ENCODE measurements at places on chromosomes 7 and 10.

DNA sequence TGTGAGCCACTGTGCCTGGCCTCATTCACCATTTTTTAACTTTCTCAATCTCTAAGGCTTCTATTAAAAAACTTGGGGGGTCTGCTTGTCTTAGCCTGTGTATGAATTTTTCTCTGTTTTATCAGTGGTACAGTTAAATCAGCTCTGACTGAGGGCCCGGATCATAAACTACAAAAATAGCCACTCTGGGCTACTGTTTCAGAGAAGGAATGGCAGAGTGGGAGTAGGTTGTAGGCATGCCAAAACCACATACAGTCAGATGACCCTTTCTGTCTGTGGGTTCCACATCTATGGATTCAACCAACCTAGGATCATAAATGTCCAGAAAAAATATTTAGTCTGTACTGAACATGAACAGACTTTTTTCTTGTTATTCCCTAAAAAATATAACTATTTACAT lies 21.3 kb downstream of the TBC1D12 start:
- no peak for DNase-seq

- DNase-seq, result peak; percentile 82
Observed at GRCh38 chr7:20786779-20787659, at the start of gene SP8. Gene SP8 (minus strand): TSS chr7:20786886. CDS start chr7:20786798, 88 bp downstream.

DNA sequence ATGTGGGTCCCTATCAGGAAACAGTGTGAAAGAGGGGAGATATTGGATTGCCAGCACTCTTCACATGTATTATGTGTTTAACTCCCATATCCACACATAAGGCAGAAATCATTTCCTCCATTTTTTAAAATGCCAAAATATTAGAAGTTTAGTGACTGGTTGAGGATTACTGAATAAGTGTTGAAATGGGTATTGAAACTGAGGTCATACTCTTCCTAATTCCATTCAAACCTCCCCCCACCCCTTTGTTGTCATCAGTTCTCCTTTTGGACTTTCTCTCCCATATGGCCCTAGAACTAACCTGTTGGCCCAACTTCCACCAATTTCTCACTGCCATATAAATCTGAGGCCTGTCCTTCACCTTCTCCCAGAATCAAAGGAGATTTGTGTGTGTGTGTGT lies 81.6 kb downstream of the EVX1 start:
- no peak for DNase-seq

GRCh38 chr10:77430530-77430929 lies 207.1 kb downstream of the KCNMA1 start:
- no peak for DNase-seq

- DNase-seq, result no peak
Observed at GRCh38 chr10:1354809-1355710, 298.9 kb downstream of the WDR37 start.

DNA sequence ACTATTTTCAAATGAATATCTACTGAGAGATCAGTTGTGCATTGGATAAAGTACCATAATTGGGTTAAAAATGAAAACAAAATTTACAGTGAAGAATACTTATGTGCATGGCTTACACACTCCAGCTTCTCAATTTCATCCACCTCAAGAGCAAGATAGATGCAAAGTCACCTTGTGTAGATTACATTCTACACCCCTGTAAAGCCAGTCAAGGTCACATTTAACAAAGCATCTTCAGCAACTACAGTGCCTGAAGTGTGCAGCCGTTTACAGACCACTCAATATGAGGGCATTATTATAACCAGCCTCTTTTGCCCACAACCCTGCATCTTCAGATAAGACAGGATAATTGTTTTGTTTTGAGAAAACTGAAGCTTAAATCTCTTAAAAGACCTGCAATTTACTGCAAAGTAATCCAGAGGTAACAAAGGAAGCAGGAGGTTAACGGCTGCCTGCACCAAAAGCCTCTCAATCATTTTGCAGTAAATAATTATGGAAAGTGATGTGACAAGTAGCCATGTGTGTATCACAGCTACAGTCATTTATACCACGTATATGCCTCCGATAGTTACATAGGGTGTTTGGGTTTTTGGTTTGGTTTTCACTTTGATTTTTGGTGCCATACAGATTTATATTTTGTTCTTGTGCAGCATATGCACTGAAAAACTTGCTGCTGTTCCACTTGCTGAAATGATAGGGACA lies 4.9 kb downstream of the PURB start:
- peak; percentile 12 for DNase-seq

GRCh38 chr7:151551820-151552219 lies 32.1 kb upstream of the RHEB start:
- no peak for DNase-seq

DNA sequence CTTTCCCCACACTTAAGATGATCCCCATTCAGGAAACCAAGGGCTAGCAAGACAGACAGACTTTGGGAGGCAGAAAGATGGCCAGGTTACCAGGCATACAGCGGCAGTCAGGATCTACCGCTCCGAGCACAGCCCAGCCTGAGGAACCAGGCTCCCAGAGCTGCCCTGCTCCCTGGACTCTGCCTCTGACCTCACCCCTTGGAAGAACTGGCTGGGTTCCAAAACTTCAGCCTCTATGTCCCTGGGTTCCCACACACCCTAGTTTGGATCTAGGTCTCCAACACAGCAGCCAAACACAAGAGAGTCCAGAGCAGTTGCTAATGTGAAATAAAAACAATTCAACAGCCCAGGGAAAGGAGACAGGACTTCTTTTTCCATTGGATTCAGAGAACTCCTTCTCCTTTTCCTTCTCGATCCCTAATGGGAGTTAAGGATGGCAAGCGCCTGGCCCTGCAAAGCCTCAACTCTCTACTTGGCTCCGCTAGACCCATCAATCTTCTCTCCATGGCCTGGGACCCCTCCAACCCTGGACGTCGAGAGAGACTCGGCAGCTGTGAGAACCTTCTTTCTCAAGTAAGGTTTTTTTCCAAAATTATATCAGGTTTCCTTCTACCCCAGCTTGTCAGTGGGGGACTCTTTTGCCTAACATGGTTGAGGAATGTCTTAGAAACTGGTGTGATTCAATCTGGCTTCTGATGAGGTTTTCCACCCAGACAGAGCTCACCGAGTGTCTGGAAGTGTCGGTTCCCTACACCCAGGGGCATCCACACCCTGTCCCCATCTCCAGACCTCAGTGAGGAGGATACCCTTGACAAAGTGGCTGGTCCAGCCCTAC lies 219.6 kb downstream of the KCNMA1 start:
- DNase-seq, result no peak

DNA sequence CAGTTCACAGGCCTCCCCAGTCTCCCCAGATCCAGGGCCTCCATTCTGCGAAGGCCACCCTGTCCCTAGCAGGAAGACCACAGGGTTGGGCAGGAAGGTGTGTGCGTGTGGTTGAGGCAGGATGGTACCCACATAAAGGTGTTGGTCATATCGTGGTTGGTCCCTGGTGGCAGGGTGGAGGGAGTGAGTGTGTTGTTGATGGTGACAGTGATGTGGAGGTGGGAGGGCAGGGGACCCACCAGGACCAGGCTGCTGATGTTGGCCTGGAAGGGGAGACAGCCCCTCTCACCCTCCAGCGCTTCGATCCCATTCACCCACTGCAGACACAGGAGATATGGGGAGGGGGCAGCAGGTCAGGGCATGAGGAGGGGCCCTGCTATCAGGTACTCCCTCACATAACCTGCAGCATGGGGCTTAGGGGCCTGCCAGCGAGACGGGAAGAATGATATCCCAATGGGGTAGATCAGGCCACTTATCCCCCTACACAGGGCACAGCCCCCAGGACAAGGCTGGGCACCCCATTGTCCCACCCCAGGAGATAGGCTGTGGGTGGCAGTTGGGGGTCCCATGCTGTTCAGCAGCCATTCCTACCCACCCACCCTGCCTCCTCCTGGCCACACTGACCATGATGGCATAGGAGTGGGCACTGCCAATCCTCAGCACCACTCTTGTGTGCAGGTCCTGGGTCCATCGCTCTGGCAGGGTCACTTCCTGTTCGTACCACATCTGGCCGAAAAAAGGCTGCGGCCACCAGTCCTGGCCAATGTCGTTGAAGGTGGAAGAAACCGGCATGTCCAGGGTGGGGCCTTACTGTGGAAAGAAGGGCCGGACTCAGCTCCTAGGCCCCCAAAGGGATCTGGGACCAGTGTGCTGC lies 69.0 kb upstream of the ZNF479 start:
- no peak for DNase-seq

DNA sequence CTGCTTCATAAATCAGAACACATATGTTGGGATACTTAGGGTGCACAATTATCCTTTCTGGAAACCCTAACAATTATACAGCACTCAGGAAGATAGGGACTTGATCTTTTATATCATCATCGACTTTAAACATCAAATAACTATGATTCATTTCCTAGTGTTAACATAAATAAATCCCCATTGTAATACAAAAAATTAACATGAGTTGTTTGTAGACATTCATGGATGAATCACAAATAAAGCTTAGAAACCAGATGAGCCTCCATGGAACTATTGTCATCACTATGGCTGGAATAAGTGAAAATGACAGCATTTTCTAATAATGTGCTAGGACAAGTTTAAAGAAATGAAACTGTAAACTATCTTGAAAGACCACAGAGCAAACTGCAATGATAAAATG lies 821.7 kb downstream of the GATA3 start:
- no peak for DNase-seq

DNA sequence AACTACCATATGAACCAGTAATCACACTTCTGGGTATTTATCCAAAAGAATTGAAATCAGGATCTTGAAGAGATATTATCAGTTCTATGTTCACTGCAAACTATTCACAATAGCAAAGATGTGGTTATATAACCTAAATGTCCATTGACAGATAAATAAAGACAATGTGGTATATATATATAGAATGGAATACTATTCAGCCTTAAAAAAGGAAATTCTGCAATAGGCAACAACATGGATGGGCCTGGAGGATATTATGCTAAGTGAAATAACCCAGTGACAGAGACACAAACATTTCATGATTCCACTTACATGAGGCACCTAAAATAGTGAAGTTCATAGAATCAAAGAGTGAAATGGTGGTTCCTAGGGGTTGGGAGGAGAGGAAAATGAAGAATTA lies 90.6 kb upstream of the CDK1 start:
- no peak for DNase-seq

DNA sequence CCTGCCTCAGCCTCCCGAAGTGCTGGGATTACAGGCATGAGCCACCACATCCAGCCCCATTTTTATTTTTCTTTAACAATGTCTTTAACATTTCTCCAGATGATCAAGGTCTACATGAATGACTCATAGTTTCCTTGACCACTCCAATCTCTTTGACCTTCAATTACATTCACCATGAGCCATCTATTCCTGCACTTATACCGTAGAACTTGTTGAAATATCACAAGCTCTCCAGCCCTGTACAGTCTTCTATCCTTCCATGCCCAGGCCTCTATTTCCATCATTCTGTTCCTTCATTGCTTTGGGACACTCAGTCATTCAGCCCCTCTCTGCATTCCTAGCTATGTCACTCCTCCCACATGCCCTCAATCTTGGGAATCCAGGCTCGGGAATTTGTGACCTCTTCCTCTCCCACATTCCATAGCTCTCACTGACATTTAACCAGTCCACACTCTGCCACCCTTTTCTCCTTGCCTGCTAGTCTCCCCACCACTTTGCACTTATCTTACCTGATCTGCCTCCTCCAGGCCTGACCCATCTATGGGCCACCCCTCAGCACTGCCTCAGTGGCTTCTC lies 151.8 kb upstream of the STK17A start:
- DNase-seq, result no peak

- no peak for DNase-seq
Observed at GRCh38 chr10:64209561-64209960, 688.4 kb downstream of the REEP3 start.

GRCh38 chr7:101859411-101860106 lies 42.1 kb downstream of the CUX1 start:
- no peak for DNase-seq

DNA sequence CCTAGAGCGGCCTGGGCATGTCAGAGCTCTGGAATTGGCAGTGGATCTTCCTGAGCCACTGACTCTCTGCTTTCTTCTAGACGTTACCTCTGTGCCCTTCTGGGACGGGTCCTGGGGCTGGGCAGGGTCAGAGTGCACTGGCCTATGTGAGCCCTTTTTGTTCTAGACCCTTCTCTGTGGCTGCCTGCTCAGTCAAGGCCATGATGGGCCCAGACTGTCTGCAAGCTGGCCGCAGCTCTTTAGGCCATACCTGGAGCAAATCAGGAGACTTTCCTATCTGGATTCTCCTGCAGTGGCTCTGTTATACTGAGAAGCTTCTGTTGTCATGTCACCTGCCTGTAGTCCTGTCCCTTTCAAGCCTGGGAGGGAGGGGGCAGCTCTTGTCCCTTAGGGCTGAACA lies 70.1 kb downstream of the ADCY1 start:
- DNase-seq, result no peak

- DNase-seq, result no peak
Observed at GRCh38 chr7:77386165-77386822, 29.9 kb downstream of the GSAP start.

- DNase-seq, result no peak
Observed at GRCh38 chr7:114789871-114790311, 132.0 kb upstream of the MDFIC start.

GRCh38 chr10:126518218-126519080 lies 130.2 kb upstream of the ADAM12 start:
- no peak for DNase-seq

DNA sequence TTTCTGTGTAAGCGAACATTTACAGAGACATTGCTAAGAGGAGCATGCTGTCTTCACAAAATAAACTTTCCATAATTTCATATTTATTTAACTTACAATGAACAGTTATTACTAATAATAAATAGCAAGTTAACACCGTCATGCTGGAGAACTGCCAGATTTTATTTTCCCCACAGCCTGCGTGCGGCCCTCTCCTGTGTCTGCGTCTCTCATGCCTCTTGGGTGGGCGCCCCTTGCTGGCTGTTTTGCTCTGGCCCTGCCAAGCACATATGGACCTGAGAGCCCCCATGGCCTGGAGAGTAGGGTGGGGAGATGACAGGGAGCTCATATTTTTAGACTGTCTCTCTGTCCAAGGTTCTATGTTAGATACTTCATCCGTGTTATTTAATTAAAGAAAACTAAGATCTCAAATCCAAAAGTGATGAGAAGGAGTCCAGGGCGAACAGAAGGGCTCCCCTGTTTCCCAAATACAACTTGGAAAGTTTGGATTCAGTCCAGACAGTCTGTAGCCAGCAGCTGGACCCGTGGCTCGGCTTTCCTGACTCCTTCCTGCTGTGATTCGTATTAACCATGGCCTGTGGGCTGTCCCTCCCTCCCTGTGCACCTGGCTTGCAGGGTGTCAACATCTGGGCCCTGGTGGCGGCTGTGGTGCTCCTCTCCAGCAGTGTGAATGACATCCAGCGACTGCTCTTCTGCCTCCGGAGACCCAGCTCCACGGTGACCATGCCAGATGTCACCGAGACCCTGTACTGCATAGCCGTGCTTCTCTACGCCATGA lies 20.5 kb downstream of the FBH1 start:
- DNase-seq, result peak; percentile 10
